ENCODE measurements at places on chromosomes 7 and 10.

GRCh38 chr7:37142958-37143357 is 305.7 kb downstream of the ELMO1 start:
- no peak for DNase-seq

DNA sequence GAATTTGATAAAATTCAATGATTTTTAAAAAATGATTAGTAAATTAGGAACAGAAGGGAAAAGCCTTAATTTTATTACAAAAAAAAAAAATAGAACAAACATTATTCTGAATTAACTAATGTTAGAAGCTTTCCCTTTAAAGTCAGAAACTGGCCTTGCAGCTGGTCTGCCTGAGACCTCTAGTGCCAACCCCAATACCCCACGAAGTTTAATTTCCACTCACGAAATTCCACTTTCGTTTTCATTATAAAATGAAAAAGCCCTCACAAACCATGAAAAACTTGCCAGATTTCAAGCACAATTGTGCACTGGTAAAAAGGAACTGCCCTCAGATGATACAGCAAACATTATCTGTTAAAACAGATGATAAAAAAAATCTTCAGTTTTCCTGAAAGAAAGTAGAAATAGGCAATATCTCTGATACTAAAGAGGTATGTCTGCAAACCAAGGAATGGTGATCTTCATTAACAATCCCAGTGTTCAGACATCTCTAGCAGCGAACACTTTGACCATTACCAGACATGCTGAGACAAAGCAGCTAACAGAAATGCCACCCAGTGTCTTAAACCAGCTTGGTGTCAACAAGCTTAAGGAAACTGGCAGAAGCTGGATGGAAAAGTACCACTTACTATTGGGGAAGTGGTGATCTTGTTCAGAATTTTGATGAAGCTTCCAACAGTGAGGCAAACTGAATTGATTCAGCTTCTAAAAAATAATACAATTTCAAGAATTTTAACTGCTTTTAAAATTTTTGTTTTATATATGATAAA is 80.2 kb downstream of the PALS2 start:
- peak; percentile 16 for DNase-seq

DNA sequence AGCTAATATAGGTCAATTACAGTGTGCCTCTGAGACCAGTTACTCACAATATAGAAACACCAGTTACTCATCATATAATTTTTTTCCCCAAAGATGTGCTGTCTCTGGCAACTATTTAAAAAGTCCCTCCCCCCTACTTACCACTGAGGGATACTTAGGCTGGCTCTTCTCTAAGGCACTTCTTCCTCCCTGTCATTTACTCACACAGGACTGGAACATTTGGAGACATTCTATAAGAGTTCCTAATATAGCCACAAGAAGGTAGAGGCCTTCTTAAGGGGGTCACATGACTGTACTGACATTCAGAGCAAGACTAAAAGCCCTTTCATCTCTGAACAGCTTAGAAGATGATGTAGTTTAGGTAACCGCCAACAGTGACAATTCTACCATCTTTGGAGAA is 44.4 kb upstream of the SLIT1 start:
- no peak for DNase-seq

DNA sequence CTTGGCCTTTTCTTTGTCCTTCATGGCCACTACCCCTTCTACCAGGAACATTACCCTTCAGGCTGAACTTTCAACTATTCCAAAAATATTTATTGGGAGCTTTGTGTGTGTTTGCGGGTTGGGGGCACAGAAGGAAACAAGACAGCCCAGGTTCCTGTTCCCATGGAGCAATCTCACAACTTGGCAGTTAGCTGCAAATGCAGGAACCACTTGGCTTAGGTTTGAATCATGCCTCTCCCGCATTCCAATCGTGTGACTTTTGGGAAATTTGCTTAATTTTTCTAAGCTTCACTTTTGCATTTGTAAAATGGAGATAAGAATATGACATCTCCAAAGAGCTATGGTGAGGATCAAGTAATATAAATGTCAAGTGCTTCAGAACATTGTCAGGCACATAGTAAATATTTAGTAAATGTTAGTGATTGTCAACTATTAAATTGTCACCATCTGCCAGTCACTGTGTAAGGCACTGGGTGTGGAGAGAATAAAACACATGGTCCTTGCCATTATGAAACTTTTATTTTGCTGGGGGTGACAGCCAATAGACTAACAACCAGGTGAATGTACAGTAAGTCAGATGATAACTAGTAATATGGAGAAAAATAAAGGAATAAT is 277.1 kb downstream of the SNX13 start:
- DNase-seq = no peak

- no peak for DNase-seq
These were observed 38.8 kb downstream of the ZNF783 start for GRCh38 chr7:149300620-149301285.

DNA sequence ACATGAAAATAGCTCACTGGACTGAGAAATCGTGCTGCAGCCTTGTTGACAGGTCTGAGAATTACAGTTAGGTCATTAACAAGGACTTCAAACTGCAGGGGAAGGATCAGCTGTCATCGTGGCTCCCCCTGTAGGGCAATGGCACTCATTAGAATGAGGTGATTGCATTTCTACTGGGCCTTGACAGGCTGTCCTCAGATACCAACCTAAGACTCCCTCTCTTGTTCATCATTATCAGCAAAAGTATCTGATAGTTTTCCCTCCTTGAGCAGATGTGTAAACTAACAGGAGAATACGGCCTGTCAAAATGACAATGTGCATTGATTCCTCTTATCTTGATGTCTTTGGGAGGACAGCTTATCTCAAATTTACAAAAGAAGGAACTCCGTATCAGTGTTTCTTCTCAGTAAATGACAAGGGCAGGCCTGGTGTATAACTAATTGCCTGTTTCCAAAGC is 648.5 kb upstream of the LRRN3 start:
- DNase-seq = no peak

Data from C1 segment of cervical spinal cord (tissue), 14 donors.